ENCODE measurements at places on chromosomes 3 and 15.
A peak's percentile ranks its signal among the peaks of the same experiment; 100 is the strongest.

DNA sequence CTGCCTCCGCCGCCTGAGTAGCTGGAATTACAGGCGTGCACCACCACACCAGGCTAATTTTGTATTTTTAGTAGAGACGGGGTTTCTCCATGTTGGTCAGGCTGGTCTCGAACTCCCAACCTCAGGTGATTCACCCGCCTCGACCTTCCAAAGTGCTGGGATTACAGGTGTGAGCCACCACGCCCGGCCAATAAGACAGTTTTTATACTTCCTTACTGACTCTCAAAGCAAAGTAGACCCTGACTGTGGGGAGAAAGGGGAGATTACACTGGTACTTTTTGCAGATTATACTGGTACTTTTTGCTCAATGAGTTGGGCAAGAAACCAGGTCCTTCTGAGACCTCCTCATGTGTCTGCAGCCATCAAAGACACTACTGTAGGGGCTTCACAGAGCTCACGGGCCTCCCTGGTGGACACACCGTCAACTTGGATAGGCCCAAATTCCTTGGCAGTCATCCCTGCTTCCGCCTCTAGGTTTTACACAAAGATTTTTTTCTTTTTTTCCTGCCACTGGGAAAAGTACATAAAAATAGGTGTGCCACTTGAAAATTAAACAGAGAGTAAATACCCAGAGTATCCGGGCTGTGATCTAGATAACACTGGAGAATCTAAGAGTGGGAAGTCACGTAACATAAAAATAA is 143.3 kb upstream of the WNT5A start:
- no peak for DNase-seq

DNA sequence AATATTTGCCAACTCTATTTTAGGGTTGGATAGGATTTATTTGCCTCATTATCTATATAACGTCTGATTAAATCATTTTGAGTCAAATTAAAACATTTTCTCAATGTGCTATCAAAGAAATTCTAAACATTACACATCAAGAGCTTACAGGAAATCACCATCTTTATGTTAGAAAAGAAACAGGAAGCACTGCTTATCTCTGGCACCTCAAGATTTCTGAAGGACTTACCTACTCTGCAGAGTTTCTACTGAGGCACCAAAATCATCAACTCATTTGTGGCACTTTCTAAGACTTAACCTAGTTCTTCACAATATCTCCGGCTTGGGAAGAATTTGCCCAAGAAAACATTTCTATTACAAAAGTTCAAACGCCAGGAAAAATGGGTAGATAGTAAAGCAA is 181.3 kb upstream of the EOMES start:
- DNase-seq, result no peak

GRCh38 chr3:106913111-106913698 is 464.0 kb upstream of the CCDC54 start:
- no peak for DNase-seq

DNA sequence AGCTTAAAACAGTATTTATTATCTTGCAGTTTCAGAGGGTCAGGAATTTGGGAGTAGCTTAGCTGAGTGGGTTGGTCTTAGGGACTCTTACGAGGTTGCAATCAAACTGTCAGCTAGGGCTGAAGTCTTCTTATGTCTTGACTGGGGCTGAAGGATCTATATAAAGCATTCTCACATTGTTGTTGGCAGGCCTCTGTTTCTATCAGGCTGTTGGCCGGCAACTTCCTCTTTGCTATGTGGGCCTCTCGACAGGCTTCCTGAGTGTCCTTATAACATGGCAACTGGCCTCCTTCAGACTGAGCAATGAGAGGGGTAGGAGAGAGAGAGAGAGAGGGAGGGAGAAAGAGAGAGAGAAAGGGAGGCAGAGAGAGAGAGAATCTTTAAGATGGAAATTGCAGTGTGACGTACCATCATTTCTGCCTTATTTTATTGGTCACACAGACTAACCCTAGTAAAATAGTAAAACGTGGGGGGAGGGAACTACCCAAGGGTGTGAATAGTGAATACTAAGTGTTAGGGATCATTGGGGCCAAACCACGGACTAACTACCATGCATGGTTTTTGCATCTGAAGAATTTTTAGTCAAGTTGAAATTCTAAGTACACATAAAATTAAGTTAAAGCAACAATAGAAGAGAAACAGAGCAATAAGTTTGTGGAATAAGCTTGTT is 16.1 kb downstream of the FGF7 start:
- DNase-seq, result peak; percentile 4

DNA sequence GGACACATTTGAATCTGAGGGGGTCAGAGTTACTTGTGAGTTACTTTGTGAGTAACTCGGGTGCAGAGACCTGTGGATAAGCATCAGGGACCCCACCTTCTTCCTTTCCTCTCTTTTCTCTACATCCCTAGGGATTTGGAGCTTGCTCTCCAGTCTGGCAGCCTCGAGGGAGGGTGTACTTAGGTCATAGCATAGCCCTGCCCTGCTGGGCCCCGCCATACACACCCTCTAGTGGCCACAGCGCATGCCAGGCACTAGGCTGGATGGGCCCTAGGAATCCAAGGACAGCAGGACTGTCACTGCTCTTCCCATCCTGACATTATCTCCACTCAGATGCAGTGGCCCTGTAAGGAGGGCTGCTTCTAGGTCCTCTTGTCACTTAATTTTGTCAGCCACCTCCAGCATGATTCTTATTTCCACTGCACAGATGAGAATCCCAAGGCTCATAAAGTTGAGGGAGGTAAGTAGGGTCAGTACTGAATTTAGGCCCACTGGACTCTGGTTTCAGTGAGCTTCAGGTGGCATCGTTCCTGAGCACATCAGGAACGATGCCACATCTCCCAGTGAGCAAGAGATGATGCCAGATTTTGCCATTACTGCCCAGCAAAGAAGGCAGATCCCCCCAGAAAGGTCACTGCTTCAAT is 3.6 kb upstream of the SMAD6 start:
- no peak for DNase-seq

DNA sequence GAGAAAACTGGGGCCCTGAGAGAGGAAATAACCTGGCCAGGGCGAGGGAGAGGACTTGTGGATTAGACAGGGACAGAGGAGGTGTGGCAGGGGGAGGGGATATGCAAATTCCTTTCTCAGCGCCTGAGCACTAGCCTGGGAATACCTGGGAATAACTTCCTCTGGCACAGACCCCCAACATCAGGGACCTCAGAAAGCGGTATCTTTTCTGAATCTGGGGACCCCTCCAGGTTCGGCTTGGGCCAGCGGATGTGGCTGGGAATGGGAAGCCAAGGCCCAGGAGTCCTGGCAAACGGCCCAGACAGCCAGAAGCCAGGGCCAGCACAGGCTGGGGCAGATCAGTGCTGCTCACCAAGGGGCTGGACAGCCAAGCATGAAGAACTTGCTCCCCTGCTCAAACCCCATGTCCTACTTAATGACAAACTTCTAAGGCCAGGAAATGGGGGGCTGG is 9.2 kb upstream of the ACSBG1 start:
- DNase-seq, result no peak
